NCI-H1417 treated with DMSO at 0.1 percent for 48 hours (cell line): ENCODE measurements at places on chromosomes 13 and 19.

- DNase-seq = no peak
These were observed 476.3 kb upstream of the SLITRK1 start for GRCh38 chr13:84358601-84359000.

- DNase-seq = no peak
These were observed 48.5 kb downstream of the GNG7 start for GRCh38 chr19:2653710-2654707.

DNA sequence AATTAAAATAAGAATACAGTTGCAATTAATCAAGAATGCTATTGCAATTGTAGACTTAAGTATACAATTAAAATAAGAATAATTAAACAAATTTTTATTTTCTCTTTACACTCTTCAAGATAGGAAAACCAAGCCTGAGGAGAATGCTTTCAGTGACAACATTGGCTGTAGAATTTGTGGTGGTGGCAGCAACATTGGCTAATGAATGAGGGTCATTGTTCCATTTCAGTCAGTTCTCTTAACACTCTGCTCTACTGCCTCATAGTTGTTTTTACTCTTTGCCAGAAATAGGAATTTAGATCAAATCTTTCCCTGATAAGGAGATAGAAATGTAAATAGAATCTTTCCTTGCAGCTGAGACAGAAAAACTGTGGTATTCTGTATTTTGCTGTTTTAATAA lies 391.6 kb downstream of the PCDH20 start:
- DNase-seq = no peak

DNA sequence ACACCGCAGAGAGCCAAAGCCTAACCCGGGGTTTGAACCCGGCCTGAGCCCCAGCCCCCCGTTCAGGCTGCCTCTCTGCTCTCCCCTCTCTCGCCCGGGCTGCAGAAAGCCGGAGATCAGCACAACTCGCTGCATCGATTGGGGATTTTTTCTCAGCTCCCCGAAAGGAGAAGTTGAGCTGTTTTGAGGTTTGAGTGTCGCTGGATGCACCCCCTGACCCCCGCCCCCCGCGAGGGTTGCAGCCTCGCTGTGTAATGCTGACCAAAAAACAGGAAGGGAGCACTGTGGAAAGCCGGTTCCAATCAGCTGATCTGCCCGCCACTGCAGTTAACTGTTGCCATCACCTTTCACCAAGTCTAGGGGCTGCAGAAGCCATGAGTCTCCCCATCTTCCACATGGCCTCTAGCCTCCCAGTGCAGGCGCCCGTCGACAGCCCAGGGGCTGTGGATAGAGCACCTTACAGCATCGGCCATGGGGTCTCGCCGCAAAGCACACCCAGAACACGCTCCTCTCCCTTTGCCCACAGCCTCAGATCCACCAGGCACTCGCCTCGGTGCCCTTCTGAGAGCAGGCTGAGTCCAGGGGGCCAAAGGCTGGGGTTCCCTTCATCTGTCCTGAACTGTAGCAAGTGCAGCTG lies 34.5 kb downstream of the MYO9B start:
- no peak for DNase-seq

DNA sequence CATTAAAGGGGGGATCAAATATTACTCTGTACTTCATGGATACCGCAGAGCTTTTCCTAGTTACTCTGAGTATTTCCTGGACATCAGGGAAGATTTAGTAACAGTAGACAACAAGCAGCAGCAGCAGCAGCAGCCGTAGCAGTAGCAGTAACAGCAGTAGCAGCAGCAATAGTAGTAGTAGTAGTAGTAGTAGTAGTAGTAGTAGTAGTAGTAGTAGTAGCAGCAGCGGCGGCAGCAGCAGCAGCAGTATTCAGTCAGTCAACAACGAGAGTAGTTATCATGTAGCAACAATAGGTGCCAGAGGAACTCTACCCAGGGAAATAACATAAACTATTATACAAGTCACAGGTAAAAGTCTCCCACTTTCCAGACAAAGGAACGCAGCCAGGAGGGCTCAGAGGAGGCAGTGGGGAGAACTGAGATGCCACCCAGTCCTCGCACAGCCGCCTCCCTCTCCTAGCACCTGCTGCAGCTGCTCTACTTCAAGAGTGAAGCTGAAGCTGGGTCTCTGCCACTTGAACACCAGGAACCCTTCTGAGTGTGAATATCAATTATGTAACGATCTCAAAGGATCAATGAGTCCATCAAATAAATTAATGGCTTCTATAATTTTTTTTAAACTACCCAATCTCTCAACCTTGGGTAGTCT lies 1.3 kb upstream of the DOCK9 start:
- no peak for DNase-seq

GRCh38 chr19:10305139-10305806 lies 4.3 kb downstream of the ZGLP1 start:
- DNase-seq = no peak

DNA sequence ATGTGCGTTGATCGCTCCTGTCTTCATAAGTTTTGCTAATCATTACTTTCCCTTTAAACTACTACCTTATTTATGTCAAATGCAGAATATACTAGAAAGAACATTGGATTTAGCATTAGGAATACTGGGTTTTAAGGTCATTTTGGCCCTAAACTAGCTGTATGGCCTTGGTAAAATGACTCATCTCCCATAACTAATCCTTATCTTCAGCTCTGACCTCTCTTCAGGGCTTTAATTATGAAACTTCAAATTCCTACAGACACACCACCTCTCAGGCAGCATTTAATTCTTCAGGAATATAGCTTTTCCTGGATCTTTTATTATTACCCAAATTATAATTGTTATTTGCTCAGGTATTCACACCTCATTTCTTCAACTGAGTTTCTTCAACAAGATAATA lies 121.2 kb downstream of the STARD13 start:
- DNase-seq = no peak

- DNase-seq = no peak
These were observed 102.0 kb downstream of the STARD13 start for GRCh38 chr13:33183431-33184111.

DNA sequence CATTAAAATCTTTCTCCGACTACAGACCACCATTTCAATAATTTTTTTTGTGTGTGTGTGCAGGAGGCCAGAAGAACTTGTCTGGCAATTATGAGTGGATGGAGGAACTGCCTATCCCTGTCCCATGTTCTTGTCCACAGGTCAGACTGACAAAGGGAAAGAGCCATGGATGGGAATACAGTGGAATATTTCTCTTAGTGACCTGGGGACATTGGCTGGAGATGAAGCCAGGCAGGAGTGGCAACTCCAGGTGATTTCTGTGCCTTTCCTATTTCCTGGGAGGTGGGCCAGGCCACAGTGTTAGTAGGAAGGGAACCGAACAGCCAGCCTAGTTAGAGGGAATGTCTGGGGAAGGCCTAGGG lies 3.7 kb downstream of the PSG9 start:
- no peak for DNase-seq

DNA sequence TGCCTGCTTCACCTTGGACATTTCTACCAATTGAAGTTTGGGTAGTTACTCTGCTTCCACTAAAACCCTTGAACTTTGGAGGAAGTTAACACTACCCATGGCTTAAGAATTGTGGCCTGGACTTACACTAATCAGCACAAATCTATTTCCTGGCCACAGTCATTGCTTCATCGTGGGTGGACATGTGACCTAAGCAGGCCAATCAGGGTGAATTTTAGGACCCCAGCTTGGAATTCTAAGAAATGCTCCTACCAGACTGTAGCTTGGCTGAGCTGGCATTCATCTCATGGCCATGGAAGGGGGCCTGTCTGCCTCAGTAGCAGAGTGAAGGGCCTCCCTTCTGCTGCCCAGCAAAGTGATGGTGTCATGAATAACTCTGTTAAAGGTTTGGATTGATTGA lies 58.3 kb upstream of the SLC15A1 start:
- DNase-seq = no peak

- DNase-seq = no peak
These were observed 1.9 kb downstream of the SULT2B1 start for GRCh38 chr19:48553676-48554384.

DNA sequence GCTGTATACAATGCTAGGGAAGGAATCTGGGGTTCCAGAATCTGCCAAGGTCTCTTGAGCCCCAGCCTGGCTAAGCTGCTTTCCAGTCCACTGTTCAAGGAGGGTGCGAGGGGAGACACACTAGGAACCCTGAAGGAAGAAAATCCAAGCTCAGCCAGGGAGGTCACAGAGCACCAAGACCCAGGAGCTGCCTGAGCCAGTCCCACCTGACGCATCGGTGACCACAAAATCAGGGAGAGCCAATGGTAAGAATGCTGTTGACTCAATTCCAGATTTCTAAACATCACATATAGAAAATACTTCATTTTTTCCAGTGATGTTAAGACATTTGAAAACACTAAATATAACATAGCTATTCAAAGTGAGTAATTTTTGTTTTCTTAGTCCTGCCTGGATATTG lies 50.1 kb downstream of the CEP89 start:
- DNase-seq = no peak

DNA sequence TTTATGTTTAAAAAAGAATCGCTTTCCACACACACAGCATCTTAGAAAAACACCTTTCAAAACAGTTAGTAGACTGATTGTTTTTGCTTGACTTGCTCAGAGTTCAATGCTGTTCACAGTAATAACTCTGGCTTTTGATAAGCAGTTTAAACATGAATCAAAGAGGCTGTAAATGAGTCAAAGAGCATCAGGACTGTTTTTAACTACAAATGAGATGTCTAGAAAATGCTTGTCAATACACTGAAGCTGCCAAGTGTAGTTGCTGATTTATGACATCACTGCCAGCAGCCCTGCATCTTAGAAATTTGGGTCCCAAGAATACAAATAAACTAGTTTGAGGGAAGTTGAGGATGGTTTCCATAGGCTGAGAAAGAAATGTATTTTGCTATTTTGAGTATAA lies 2057.1 kb upstream of the PCDH20 start:
- DNase-seq = no peak

DNA sequence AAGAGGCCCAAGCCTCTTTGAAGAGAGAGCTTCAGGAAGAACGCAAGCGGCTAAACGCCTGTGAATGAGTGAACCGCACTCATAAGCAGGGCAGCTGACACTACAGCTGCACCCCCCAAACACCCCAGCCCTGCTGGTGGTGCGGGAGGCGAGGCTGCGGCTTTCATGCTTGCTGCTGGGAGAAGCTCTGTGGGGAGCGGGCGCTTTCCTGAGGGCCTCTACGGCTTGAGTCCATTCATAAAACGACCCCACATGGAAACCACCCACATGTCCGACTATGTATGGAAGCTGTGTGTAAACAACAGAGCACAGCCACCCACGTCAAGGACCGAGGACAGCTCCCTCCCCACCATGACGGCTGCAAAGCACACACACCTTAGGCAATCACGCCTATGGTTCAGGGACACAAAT lies 5.5 kb downstream of the AP3D1 start:
- DNase-seq = no peak

DNA sequence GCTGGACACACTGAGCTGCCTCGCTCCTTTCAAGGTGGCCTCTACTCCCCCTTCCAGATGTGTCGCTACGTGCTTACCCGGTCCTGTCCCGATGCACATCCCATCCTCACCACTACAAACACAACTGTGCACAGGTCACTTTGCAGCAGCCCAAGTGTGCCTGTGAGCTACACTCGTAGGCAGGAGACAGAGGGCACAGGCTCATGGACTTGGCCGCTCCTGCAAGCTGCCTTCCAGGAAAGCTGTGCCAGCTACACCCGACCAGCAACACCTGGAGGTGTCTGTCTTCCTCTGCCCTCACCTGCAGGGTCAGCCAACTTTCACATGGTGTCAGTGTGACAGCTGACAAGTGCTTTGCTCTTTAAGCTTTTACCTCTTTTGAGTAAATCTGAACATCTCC lies 15.4 kb downstream of the CARS2 start:
- DNase-seq = no peak

DNA sequence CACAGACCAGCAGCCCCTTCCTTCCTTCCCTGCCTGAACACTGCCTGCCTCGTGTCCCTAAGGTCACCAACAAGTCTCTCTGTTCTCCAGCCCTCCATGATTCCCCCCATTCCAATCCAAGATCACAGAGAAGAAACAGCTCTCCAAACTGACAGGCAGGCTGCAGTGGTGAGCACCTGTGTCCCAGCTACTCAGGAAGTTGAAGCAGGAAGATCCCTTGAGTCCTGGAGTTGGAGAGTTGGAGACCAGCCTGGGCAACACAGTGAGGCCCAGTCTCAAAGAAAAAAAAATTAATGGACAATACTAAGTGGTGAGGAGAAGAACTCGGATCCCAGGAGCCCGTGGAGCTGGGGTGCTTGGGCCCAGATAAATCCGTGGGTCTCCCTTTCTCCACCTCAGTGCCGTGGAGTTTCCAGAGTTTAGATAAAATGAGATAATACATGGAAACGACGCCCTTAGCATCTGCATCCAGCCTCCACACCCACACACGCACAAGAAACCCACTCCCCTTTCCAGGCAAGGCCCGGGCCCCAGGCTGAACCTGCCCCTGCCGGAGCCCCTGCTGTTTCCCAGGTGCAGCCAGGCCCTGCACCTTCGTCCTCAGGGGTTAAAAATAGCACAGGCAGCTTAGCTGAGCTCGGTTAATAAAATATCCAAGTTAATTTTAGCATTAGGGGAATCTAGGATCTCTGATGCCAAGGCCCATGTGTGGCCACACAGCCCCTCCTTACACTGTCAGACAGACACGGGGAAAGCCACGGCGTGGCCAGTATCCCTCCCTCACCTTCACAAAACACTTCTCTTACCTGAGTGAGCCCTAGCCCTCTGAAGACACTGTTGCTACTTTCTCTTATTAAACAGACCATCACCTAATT lies 4.7 kb downstream of the RASA3 start:
- no peak for DNase-seq

DNA sequence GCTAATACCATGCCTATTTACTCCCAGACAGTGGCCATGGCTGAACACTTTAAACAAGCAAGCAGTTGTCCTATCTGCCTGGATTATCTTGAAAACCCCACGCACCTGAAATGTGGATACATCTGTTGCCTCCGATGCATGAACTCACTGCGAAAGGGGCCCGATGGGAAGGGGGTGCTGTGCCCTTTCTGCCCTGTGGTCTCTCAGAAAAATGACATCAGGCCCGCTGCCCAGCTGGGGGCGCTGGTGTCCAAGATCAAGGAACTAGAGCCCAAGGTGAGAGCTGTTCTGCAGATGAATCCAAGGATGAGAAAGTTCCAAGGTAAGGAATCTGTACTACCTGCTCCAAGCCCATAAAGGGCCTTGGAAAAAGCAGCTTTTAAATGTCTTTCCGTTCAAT lies 8.6 kb downstream of the RFPL4AL1 start:
- DNase-seq = no peak

DNA sequence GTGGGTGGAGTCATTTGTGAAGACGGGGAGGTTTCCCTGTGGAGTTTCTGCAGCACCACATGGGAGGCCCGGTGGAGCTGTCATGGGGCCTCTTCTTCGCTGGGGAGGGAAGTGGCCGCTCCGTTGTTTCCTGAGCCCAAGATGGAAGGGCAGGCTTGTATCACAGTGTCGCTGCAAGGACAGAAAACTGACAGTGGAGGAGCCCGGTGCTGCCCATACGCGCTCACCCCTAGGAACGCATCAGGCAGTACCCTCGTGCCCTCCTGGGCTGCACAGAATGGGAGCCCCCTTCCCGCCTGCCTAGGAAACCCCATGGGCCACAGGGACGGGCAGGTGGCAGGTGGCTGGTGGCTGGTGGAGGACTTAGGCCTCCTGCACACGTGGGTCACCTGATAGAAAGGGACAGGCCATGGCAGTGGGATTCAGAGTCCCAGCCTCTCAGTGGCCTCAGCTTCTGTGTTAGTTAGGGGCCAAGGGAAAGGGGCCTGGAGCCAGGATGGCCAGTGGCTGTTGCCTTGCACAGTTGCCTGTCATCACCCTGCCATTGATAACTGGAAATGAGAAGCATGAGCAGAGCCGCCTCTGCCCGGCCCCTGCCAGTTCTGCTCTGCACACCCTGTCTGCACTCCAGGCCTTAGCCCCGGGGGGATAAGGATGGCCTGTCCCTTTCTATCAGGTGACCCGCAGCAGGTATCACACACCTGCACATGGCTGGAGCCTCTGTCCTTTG lies 7.6 kb downstream of the COL4A2 start:
- DNase-seq = no peak
